ENCODE measurements at places on chromosomes 16 and 17.

- DNase-seq, result no peak
Measured at GRCh38 chr17:49269356-49269755, 38.8 kb upstream of the PHOSPHO1 start.

GRCh38 chr17:47852113-47852949 lies 1.4 kb upstream of the SP6 start:
- DNase-seq, result no peak

- no peak for DNase-seq
Measured at GRCh38 chr16:81637336-81638235, 141.5 kb upstream of the PLCG2 start.

GRCh38 chr17:72971226-72971880 lies 121.1 kb downstream of the SLC39A11 start:
- no peak for DNase-seq

DNA sequence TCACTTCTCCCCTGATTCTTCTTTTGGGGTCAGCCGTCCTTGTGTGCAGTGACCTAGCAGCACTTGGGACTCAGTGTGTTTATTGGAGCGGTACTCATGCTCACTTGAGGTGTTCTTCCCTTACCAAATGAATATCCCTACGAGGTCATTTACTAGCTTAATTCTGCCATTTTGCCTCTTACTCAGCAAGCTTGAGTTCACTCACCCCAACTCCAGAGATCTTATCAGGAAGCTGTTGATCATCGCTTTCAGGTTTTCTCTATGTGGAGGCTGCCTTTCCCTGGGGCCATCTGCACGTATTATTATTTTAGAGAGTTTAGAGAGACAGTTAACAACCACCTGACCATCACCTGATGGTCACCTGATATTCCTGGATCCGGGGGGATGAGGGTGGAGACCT lies 1466.0 kb upstream of the GOT2 start:
- no peak for DNase-seq

- no peak for DNase-seq
Measured at GRCh38 chr17:67506966-67507365, 129.9 kb downstream of the PITPNC1 start.

DNA sequence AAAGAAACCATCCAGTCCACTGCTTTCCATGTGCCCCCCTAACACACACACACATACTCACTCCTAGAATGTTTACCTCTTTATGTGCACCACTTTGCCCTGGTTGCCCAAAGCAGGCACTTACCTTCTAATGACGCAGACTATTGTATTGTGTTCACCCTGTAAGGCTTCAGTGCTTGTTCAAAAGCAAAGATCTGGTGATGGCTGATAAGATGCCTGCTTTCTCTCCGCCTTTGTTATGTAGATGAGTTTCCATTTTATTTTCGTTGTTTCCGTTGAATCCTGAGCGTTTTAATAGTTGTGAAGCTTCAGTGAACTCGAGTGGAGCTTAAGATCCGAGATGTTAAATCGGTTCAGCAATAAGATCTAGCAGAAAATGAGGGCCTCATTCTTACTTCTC lies 452.7 kb downstream of the TMEM114 start:
- no peak for DNase-seq
